ENCODE measurements at places on chromosomes 12 and 14. TPM values are rescaled to one million over a fixed set of nuclear protein-coding genes. Genes with fewer than 3 reads are reported as not detected.

DNA sequence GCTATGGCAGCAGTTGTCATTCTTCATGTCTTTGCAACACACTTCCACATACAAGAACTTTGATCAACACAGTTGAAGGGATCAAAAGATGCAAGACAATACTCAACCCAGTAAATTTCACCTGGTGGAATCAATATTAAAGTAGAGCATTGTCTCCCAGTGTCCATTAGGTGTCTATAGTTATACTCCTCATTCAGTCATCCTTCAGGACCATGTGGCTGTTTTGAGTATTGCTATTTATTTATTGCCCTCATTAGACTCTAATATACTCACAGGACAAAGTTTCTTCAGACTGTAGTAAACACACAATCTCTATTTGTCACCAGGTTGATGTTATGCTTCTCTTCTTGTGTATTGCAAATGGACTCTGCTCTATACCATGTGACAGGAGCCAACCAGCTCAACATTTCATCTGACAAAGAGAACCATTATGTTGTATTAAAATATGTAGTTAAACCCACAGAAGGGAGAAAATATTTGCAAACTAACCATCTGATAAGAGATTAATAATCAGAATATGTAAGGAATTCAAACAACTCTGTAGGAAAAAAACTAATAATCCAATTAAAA is 146.6 kb downstream of the TGFB3 start:
- H3K4me1 ChIP-seq, result peaks cover 6% of the 10 kb centered on the region
- peaks cover 32% of the 10 kb centered on the region for H3K36me3 ChIP-seq
- DNase-seq, result no peak
- H3K4me3 ChIP-seq, result no peak overlapping the region
- no peak overlapping the region for H3K27ac ChIP-seq

DNA sequence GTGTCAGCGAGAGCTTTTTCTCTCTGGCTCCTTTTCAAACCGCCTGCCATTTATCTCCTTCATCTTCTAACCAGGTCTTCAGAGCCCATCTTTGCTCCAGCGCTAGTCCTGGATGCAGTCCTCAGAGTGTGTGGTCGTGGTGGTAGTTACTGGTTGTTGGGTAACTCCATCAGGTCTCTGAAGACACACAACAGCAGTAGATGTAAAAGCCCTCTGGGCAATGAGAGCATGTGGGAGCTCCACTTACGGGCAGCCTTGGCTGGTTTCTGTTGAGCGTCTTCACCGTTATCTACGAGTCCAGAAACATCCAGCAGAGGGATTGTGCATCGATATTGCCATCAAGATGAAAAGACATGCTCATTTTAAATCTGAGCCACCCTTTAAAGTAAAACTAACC is 61.2 kb downstream of the FBXL14 start:
- peaks cover 72% of the 10 kb centered on the region for H3K27me3 ChIP-seq
- H3K36me3 ChIP-seq, result peaks cover 1% of the 10 kb centered on the region
- H3K4me3 ChIP-seq, result peak overlapping the region; percentile 75
- DNase-seq, result peak; percentile 62
- H3K27ac ChIP-seq, result peak overlapping the region; percentile 83
- peaks cover 40% of the 10 kb centered on the region for H3K4me1 ChIP-seq

DNA sequence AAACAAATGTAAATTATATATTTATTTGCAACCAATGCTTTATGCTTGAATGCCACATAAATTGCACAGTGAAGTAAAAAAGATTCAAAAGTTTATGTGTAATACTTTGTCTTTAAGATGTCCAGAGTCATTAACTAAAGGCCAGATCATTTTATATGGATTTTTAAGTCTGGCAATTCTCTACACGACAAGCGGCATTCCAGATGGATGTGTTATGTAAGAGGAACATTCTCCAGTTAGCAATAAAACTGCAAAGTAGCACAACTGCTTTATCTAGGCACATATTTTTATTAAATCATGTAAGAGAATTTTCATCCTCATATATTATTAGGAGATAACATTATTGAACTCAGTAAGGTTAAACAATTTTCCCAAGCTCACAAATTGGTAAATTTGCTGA is 1717.7 kb upstream of the SEL1L start:
- H3K27ac ChIP-seq, result no peak overlapping the region
- no peaks in the 10 kb centered on the region for H3K36me3 ChIP-seq
- H3K4me1 ChIP-seq, result no peaks in the 10 kb centered on the region
- no peaks in the 10 kb centered on the region for H3K27me3 ChIP-seq
- H3K4me3 ChIP-seq, result no peak overlapping the region

DNA sequence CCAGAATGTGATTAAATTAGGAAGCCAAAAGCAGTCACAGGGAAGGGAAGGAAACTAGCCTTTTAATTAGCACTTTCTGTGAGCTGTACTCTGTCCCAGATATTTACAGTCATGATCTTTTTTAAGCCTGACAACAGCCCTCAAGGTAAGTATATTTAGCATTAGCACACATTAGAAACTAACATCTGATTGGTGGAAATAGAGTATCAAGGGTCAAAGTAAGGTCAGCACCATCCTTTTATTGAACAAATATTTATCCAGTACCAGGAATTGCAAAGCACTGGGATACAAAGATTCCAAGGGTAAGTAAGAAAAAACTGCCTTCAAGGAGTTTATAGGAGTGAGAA is 28.2 kb downstream of the RPGRIP1 start:
- peak overlapping the region; percentile 35 for H3K4me3 ChIP-seq
- no peak for DNase-seq
- H3K36me3 ChIP-seq, result no peaks in the 10 kb centered on the region
- no peak overlapping the region for H3K27ac ChIP-seq

- H3K36me3 ChIP-seq, result peaks cover 6% of the 10 kb centered on the region
- peak overlapping the region; percentile 81 for H3K27ac ChIP-seq
- H3K27me3 ChIP-seq, result peaks cover 17% of the 10 kb centered on the region
- DNase-seq, result peak; percentile 85
Measured at GRCh38 chr12:107287436-107288413, 194.4 kb upstream of the CRY1 start.

- no peak overlapping the region for H3K27ac ChIP-seq
- no peaks in the 10 kb centered on the region for H3K36me3 ChIP-seq
- H3K4me3 ChIP-seq, result no peak overlapping the region
- peaks cover 9% of the 10 kb centered on the region for H3K27me3 ChIP-seq
- no peaks in the 10 kb centered on the region for H3K4me1 ChIP-seq
- no peak for DNase-seq
Measured at GRCh38 chr12:1875608-1876007, 42.8 kb downstream of the CACNA2D4 start.

- H3K4me1 ChIP-seq, result no peaks in the 10 kb centered on the region
- H3K36me3 ChIP-seq, result no peaks in the 10 kb centered on the region
- no peaks in the 10 kb centered on the region for H3K27me3 ChIP-seq
- H3K27ac ChIP-seq, result no peak overlapping the region
- no peak for DNase-seq
Measured at GRCh38 chr12:25617991-25618390, 64.9 kb upstream of the LMNTD1 start.

DNA sequence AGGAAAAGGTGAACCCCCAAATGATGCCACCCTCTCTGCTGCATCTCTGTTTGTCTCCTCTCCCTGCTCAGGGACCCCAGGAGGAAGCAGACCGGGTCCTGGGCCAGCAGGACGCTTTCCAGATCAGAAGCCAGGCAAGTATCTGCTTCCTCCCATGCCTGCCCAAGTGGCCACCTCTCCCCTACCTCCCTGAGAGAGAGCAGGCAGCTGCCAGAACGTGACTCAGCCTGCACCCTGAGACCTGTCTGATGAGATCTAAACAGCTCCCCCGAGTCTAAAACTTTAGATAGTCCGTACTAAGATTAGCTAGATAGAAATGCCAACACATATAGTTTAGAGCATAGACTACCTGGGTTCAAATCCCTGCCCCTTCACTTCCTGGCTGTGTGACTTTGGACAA is 31.2 kb upstream of the OAS1 start:
- H3K4me3 ChIP-seq, result no peak overlapping the region
- H3K27ac ChIP-seq, result no peak overlapping the region
- H3K4me1 ChIP-seq, result no peaks in the 10 kb centered on the region
- peaks cover 65% of the 10 kb centered on the region for H3K27me3 ChIP-seq
- no peak for DNase-seq

GRCh38 chr12:38158428-38159091 is 158.0 kb upstream of the ALG10B start:
- H3K4me1 ChIP-seq, result no peaks in the 10 kb centered on the region
- no peak overlapping the region for H3K27ac ChIP-seq
- H3K27me3 ChIP-seq, result no peaks in the 10 kb centered on the region
- no peaks in the 10 kb centered on the region for H3K36me3 ChIP-seq
- no peak overlapping the region for H3K4me3 ChIP-seq
- DNase-seq, result no peak

- no peaks in the 10 kb centered on the region for H3K4me1 ChIP-seq
- H3K27me3 ChIP-seq, result no peaks in the 10 kb centered on the region
- H3K27ac ChIP-seq, result no peak overlapping the region
- no peaks in the 10 kb centered on the region for H3K36me3 ChIP-seq
- no peak overlapping the region for H3K4me3 ChIP-seq
Measured at GRCh38 chr12:87272851-87273250, 756.4 kb downstream of the C12orf50 start.

DNA sequence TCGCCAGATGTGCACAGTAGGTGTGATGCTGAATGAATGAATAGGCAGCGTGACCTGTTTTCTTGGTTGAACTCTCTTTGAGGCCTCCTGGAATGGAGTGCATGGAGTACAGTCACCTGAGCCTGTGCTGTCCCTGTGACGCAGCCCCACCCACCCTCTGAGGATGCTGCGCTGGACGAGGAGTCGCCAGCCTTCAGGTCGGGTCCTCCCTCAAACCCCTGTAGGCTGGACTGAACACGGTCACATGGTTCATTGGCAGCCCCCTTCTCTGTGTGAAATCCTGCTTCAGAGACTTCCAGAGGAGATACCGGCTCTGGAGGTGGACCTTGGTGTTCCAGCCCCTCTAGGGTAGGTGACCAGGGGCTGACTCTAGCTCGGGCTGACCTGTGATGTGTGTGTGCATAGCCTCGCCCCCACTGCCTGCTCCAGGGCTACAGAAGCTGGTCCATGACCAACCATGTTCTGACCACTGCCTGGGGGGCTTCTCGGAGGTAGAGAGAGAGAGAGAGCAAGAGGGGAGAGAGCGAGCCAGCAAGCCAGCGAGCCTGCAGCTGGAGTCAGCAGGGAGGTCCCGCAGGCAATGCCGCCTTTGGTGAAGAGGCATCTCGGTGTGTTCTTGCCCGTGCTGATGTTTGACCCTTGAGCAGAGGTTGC is 158.0 kb upstream of the RTL1 start:
- H3K36me3 ChIP-seq, result no peaks in the 10 kb centered on the region
- H3K4me1 ChIP-seq, result no peaks in the 10 kb centered on the region
- no peak overlapping the region for H3K4me3 ChIP-seq
- H3K27me3 ChIP-seq, result no peaks in the 10 kb centered on the region

GRCh38 chr14:66288511-66288910 is 197.7 kb upstream of the CCDC196 start:
- no peak overlapping the region for H3K4me3 ChIP-seq
- no peak for DNase-seq
- H3K4me1 ChIP-seq, result no peaks in the 10 kb centered on the region
- no peaks in the 10 kb centered on the region for H3K36me3 ChIP-seq
- no peaks in the 10 kb centered on the region for H3K27me3 ChIP-seq
- no peak overlapping the region for H3K27ac ChIP-seq

- H3K27me3 ChIP-seq, result no peaks in the 10 kb centered on the region
- H3K4me3 ChIP-seq, result no peak overlapping the region
- H3K27ac ChIP-seq, result no peak overlapping the region
- no peak for DNase-seq
- no peaks in the 10 kb centered on the region for H3K36me3 ChIP-seq
- peaks cover 3% of the 10 kb centered on the region for H3K4me1 ChIP-seq
Measured at GRCh38 chr14:53006931-53007562, 56.2 kb upstream of the FERMT2 start.

GRCh38 chr12:47184813-47185212 is 105.1 kb upstream of the AMIGO2 start:
- H3K4me1 ChIP-seq, result peaks cover 8% of the 10 kb centered on the region
- H3K27ac ChIP-seq, result no peak overlapping the region

Gene TMEM63C
- total RNA-seq, result 0.14 TPM

Gene DENR
- total RNA-seq, result 50.2 TPM

Gene BAZ1A
- 48.7 TPM for total RNA-seq

Gene TEAD4
- 0.44 TPM for total RNA-seq

Gene LTB4R
- 15.6 TPM for total RNA-seq

Gene PRKAB1
- total RNA-seq, result 38.7 TPM

Gene IFNG-AS1
- total RNA-seq, result 0.38 TPM

Gene CCDC38
- total RNA-seq, result 0.50 TPM

Gene IL22
- total RNA-seq, result not detected

Gene SERPINA5
- not detected for total RNA-seq

Gene SLC10A1
- not detected for total RNA-seq
